ENCODE measurements at places on chromosomes 1 and 21.

- DNase-seq: no peak
Observed at GRCh38 chr1:51063121-51063520, 38.9 kb upstream of the C1orf185 start.

GRCh38 chr1:7639435-7640131 lies 131.5 kb upstream of the VAMP3 start:
- DNase-seq: no peak

DNA sequence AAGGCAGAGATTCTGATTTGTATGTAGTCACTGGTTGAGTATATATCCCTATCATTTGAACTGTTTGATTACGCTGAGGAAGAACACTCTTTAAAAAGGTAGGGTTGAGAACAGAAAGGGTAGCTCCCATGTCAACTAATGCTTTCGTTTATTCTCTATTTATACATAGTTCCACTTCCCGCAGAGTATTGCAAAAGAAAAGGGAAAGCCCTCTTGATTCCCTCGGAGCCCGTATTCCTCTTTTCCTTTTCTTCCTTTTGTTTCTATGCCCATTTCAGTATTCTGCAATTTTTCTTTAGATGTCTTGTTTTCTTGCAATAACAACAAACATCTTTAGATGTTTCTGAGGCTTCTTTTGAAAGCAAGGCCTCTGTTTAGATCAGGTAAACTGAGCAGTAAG lies 78.2 kb downstream of the DNTTIP2 start:
- DNase-seq: no peak

DNA sequence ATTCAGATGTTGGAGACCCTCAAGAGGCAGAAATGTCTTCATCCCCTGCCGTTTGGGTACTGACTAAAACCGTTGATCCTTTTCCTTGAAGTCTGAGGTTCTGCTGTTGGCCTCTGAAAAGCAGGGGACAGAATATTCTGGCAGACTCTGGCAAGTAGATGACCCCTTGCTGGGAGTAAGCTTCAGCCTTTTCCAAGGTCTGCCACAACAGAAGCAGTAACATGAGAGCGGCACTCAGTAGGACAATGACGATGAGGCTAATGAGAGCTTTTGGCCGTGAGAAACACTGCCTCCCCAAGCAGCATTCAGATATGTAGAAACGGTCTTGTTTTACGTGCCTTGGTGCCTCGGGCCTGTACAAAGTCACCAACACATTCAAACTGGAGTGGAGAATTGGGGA lies 143.7 kb downstream of the ST6GALNAC5 start:
- no peak for DNase-seq

DNA sequence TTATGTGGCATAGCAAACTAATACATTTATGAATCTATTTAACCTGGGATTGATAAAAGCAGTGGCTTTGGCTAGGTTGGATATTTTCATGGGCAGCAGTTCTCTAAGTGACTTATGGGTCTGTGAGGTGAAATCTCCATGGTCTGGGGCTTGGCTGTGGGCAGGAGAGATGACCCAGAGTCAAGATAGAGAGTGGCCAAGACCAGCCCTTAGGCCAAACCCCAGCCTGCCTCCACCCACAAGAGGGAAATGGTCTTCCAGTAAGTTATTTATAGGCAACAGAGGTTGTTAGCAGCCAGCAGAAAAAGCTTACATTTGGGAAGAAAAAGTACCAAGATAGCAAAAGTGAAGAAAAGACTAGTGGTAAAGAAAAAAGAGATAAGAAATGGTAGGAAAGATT lies 61.4 kb downstream of the SLC35F3 start:
- DNase-seq: no peak

GRCh38 chr1:64940025-64940424 lies 26.3 kb downstream of the JAK1 start:
- DNase-seq: no peak

DNA sequence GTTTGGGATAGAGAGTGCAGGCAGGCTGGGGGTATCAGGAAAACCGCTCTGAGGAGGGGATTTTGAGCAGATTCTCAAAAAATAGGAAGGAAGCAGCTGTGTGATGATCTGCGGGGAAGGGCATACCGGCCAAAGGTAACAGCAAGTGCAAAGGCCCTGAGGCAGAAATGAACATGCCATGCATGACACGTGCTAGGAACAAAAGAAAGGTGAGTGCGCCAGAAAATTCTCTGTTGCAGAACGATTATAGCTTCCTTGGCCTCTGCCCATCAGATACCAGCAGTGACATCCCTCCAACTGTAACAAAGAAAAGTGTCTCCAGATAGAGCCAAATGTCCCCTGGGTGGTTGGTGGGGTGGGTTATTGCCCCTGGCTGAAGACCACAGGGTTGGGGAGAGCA lies 37.0 kb upstream of the FAM131C start:
- no peak for DNase-seq

DNA sequence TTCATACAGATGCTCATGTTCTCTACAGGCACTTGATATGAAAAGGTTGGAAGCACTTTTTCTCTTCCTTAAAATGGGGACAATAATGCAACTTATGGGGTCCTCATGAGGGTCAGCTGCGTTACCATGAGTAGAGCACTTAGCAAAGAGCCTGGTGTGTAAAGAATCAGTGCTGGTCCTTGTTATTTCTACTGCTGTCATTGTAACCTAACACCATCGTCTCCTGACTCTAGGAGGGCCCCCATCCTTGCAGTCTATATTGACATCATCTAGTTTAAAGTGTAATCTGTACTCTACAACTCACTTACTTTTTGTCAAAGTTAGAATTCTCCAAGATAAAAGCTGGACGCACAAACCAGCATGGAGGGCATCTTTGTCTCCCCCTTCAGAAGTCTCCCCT lies 2.4 kb downstream of the CAPN9 start:
- DNase-seq: no peak

- DNase-seq: no peak
Observed at GRCh38 chr1:73205294-73205973, 923.1 kb upstream of the NEGR1 start.

DNA sequence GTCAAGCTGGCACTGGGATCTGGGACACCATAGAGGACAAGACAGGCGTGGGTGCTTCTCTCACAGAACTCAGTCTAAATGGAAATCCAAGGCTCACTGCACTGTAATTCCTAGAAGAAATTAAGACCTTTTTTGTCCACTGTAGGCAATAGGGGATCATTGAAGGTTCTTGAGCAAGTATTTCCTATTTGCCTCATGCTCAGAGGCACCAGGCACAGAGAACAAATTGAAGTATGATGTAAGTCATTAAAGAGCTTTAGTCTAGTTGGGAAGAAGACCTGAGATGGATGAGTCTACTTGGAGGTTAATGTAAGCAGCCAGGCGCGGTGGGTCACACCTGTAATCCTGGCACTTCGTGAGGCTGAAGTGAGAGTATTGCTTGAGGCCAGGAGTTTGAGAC lies 34.6 kb downstream of the EIF2D start:
- no peak for DNase-seq

GRCh38 chr1:164591858-164592257 lies 32.9 kb downstream of the PBX1 start:
- no peak for DNase-seq

DNA sequence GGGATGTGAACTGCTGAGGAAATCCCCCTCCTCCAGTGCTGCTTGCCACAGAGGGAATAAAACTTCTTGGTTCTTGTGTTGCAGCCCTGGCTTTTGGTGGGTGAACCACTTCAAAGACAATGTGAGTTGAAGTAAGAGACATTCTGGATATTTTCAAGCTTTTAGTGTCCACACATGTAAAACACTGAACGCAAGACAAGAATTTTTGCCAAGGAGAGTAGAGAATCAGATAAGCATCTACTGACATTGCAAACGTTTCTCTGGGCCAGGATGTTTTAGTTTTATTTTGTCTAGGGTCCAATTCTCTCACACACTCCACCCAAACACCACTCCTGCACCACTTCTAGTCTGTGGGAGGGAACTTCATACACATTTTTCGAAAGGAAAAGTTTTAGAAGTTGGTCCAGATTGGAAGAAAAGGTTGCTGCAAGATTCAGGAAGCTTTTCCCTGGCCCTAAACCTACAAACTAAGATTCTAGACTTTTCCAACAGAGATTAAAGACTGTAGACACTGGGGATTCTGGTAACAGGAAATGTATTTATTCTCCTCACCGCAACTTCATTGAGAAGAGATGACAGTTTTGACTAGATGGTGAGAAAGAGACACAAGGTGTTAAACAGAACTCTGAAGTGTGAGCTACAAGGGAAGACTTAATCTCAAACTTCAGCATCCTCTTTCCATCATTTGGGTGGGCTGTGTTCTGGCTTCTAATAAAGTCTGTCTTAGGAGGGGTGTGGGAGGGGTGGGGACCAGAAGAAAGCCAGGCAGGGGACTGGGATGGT lies 16.1 kb downstream of the FASLG start:
- DNase-seq: no peak

- no peak for DNase-seq
Observed at GRCh38 chr1:44693900-44694299, 19.4 kb downstream of the ARMH1 start.

DNA sequence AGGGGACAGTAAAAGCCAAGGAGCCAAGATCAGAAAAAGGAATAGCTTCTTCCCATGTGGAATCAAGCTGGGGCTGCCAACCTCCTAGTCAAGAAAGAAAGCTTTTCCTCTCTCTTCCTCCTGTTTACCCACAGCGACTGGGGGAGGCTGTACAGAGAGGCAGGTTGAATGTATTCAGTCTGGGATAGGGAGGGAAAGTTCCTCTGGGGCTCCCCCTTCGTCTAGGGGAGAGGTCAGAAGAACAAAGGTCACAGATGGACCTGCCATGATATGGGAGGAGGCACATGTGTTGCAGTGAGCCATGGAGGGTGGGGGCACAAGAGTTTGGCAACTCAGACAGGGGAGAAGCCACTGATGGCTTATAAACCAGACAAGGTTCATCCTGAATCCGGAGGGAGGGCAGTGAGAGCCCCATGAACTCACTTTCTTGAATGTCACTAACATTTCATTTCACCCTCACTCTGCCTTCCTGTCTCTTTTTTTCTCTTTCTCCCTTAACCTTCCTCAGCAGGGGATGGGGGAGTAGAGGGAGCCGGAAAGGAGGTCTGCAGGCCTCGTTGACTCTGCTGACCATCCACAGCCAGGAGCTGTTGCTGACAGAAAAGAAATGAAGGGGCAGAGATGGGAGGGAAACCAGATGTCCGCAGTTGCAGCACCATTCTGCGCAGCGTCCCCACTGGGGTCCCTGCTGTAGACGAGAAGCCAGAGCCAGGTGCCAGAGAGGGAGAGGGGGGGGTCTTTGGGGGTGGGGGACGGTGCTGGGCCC lies 61.1 kb downstream of the PLXNA2 start:
- no peak for DNase-seq

- no peak for DNase-seq
Observed at GRCh38 chr1:21644906-21645305, 24.3 kb downstream of the RAP1GAP start.

GRCh38 chr1:245856944-245857531 lies 650.0 kb downstream of the SMYD3 start:
- DNase-seq: no peak

GRCh38 chr1:20476265-20477038 lies 9.6 kb downstream of the CAMK2N1 start:
- DNase-seq: no peak

DNA sequence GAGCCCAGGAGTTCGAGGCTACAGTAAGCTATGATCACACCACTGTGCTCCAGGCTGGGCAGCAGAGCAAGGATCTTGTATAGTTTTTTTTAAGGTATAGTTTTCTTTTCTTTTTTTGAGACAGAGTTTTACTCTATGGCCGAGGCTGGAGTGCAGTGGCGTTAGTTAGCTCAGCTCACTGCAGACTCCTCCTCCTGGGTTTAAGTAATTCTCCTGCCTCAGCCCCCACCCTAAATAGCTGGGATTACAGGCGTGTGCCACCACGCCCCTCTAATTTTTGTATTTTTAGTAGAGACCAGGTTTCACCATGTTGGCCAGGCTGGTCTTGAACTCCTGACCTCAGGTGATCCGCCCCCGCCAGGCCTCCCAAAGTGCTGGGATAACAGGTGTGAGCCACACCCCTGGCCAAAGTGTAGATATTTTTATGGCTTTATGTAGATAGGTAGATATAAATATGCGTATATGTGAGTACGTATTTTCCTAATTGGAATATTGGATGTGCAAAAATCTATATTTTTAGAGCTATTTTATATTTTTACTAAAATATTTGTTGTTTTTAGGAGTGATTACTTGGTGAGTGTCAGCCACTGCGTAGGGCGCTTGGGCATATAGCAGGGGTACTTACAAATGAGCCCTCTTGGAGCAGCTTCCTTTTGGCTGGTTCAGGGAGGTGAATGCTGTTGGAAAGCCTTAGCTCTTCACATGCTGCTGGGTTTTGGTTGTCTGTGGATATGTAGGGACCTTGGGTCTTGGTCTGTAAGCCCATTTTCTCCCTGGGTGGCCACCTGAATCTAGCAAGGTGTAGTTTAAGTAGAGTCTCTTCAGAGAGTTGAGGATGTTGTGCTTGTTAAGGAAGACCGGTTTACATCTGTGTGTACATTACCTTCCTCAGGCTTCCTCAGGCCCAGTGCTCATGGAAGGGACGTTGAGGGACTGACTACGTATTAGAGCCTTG lies 9.5 kb downstream of the KDM4A start:
- no peak for DNase-seq

DNA sequence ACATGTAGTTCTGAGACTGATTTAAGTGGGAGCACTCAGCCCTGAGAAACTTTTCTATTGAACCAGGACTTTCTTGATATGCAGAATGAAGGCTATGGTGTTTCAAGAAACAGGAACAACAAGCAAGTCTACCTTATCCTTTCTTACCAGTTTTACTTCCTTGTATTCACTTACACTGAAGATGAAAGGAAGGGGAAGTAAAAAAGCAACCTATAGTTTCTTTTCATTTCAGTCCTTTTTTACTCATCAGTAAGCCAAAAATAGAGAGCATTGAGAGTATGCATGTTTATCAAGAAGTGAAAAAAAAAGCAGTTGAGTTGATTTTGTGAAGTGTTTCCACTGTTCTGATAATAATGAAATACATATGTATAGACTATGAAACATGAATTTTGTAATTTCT lies 1010.3 kb downstream of the AMY1C start:
- no peak for DNase-seq

DNA sequence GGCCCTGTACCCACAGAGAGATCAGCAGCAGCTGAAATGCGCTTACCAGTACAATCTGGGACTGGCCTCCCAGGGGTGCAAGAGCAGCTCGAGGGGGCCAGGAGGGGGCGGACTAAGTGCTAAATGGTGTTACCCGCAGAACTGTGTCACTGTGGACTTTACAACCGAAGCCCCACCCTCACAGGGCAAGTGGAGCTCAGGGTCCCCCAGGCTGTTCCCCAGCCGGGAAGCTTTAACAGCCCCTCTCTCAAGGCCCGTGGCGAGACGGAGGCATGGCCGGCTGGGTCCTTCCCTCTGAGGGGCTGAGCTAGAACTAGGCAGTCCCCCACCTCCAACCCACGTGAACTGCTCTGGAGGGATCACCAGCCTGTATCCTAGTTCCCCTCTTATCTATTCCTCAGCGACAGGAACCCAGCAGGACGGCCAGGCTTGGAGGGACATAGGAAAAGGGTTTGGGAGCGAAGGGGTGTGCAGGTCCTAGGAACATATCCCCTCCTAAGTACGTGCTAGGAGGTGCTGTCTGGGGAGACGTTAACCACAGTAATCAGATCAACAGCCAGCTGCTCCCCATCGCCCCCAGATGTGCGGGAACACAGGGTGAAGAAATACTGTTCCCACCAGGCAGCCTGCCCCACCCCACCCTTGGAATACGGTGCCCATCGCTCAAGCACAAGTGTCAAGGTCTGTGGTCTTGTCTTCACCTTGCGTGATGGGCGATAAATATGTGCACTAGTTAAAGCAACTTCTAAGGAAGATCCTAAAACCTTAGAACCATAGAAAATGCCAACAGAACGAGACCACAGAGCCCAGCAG lies 24.4 kb downstream of the ZBTB17 start:
- DNase-seq: no peak
